ENCODE measurements at places on chromosomes 12 and 14.

GRCh38 chr12:27732281-27732680, 21.6 kb downstream of the MRPS35 start:
- no peak for DNase-seq

DNA sequence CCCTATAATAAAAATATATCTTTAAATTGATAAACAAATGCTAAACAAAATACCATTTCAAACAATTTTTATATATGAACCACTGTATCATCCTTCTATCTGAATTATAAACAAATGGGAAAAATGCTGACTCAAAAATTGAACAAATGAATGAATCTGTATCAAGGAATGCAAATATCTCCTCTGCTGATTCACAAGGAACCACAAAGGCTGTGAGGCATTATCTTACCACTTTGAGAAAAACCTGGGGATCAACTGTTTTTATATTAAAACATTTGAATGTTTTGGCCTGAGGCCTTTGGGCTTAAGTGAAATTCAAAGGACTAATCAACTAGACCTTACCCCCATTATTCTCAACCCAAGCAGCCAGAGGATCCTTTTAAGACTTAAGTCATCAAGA, 86.3 kb downstream of the EML5 start:
- no peak for DNase-seq

- no peak for DNase-seq
Observed at GRCh38 chr12:60194678-60195077, 598.8 kb downstream of the SLC16A7 start.

DNA sequence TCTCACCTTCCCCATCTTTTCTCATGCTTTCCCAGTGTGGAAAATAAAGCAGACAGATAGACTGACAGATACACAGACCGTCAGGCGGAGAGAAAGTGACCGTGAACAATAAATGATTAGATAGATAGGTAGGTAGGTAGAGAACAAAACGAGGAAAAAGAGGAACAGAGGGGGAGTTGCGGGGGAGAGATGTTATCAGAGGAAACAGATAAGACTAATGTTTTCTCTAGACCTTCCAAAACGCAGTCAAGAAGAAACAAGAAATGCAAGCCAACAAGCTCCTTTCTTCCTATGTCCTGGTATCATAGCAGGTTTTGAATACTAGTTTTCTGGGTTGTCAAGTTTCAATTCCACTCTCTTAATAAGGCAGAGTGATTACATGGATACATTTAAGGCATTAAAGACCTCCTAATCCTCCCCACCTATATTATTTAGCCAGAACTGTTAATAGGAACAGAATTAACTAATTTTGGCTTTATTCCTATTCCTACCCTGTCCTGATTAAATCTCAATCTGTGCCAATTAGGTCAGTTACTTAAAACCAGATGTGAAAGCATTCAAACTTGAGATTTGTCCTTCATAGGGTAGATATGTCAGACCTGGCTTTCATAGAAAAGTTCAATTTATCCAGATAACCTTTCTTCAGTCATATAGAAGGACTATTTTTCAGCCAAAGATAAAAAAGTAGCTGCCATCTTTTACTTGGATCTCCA, 89.0 kb upstream of the PTPRR start:
- no peak for DNase-seq

DNA sequence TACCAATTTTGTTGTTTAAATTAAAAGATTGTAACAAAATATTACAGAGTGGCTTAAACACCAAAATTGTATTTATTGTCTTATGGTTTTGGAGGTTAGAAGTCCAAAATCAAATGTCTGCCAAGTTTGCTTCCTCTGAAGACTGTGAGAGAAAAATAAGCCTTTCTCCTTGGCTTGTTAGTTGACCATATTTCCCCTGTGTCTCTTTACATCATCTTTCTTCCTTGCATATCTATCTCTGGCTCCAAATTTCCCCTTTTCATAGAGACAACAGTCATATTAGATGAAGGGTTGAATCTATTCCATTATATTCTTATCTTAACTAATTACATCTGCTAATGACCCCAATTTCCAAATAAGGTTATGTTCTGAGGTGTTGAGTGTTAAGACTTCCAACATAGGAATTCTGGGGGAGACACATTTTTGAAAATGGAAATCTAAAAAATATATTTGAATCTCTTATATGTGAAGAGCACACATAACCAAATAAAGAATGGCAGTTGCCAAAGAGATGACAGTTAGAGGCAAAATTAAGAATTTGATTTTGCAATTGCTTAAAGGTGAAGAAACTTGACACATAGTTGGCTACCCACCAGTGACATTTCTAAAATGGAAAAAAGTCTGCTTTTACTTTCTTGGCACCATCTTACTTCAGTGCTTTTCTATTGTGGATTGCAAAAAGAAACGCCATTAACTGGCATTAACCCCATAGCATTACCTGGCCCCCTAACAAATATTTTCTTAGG, 407.2 kb downstream of the FSCB start:
- no peak for DNase-seq

- no peak for DNase-seq
Observed at GRCh38 chr12:26713885-26714383, 119.1 kb downstream of the ITPR2 start.

- no peak for DNase-seq
Observed at GRCh38 chr14:38209572-38210557, 2.2 kb downstream of the SSTR1 start.

DNA sequence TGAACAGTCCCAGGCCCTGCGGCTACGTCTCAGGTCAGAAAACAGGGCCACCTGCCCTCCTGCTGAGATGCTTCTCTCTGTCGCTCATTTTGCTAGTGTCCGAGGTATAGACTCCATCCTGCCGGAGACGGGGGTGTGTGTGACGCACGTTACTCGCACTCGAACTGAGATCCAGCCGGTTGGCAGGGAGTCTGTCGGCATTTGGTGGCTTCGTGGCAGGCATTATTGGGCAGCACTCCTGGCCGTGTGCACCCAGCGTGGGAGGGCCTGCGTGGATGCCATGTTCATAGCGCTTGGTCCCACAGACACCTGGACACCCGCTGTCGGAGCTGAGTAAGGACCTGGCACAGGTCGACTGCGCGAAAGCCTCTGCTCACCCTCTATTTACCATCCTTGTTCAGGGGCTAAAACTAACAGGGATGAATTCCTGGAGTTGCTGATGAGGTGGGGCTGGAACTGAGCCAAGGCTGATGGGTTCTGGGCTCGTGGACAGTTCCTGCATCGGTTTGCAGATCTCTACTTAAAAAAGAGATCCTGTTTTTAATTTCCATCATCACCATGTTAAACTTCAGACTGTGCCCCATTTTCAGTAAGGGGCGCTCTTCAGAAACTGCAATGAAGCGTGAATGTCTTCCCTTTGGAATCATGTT, 28.6 kb downstream of the AACS start:
- DNase-seq: no peak

- no peak for DNase-seq
Observed at GRCh38 chr12:68352067-68352466, 19.9 kb upstream of the MDM1 start.

- DNase-seq: no peak
Observed at GRCh38 chr12:52988898-52989297, 17.4 kb upstream of the EIF4B start.

- no peak for DNase-seq
Observed at GRCh38 chr12:11749943-11750690, 100.6 kb downstream of the ETV6 start.

- no peak for DNase-seq
Observed at GRCh38 chr12:28870839-28871440, 278.1 kb upstream of the FAR2 start.
